ENCODE measurements at places on chromosomes 16 and 17.
A peak's percentile ranks its signal among the peaks of the same experiment; 100 is the strongest.

DNA sequence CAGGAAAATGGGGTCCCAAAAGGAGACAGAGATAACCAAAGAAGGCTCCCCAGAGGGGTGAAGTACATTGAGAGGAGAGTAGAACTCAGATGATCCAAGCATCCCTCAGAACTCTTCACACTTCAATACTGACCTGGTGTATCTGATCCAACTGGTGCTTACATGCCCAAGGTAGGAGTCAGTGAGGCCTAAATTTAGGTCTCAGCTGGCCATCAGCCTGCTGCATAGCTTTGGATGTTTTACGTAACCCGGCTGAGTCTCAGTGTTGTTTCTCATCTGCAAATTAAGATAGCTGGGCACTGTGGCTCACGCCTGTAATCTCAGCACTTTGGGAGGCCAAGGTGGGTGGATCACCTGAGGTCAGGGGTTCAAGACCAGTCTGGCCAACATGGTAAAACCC lies 11.6 kb upstream of the GOSR2 start:
- H3K27me3 ChIP-seq = peaks cover 40% of the 10 kb centered on the region
- H3K4me1 ChIP-seq = no peaks in the 10 kb centered on the region
- H3K36me3 ChIP-seq = no peaks in the 10 kb centered on the region
- H3K27ac ChIP-seq = no peak overlapping the region

DNA sequence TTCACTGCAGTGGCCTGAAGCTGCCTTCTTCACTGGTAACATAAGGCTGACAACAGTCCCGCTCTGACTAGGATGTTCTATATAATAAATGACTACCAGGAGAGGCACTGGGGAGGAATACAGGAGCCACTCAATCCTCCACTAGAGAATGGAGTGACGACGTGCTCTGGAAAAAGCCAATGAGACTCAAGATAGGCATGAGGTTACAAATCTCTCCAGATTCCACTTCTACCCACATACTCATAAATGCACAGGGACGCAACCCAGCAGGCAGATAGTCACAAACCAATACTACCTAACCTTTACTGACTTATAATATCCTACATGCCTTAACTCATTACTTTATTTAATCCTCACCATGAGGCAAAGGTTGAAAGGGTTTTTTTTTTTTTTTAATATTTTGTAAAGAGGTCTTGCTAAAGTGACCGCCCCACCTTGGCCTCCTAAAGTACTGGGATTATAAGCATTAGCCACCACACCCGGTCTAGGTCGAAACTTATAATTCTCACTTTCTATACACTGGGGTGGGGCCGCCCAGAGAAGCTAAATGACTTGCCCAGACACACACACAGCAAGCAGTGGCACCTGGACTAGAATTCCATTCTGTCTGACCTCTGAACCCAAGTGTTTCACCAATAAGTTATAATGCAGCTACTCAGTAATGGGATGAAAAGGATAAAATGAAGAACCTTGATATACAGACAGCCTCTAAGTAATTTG lies 33.7 kb downstream of the TOM1L2 start:
- H3K36me3 ChIP-seq = no peaks in the 10 kb centered on the region
- H3K4me3 ChIP-seq = no peak overlapping the region
- no peaks in the 10 kb centered on the region for H3K27me3 ChIP-seq
- DNase-seq = no peak
- H3K27ac ChIP-seq = no peak overlapping the region

- H3K4me3 ChIP-seq = no peak overlapping the region
- peaks cover 2% of the 10 kb centered on the region for H3K27me3 ChIP-seq
- no peak overlapping the region for H3K27ac ChIP-seq
- no peaks in the 10 kb centered on the region for H3K36me3 ChIP-seq
These were observed 40.4 kb upstream of the DNAJA2 start for GRCh38 chr16:47013910-47014309.

DNA sequence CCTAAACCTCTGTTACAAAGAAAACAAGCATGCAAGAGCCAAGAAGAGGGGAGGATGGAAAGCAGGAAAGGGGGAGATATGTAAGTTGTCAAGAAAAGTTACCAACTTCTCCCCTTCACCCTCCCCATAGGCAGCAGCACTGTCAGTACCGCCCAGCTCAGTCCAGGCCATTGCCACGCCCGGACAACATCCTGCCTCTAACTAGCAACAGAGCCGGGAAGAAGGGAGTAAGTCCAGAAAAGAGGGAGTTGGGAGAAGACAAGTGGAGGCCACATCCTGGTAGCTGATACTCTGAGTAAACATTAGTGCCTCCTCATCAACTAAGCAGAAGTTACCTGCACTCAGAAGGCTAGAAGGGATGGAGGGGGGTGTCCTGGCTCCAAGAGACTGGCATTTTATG lies 113.6 kb downstream of the SMG6 start:
- H3K4me1 ChIP-seq = peaks cover 17% of the 10 kb centered on the region
- H3K36me3 ChIP-seq = peaks cover 37% of the 10 kb centered on the region
- H3K27ac ChIP-seq = no peak overlapping the region
- H3K27me3 ChIP-seq = no peaks in the 10 kb centered on the region

DNA sequence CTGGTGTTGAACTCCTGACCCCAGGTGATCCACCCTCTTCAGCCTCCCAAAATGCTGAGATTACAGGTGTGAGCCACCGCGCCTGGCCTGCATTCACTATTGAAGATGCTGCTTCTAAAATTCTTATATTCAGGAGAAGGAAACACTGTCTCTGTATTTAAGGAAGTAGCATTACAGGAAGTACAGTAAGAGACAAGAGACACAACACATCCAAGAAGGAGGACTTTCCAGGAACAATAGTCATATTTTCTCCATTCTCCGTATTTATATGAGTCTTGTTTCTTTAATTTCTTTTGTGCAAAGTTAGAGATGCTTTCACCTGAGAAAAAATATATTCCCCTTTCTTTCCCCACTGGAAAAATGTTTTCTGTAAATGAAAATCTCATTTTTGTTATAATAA lies 18.3 kb upstream of the ABCA3 start:
- H3K27me3 ChIP-seq = peaks cover 29% of the 10 kb centered on the region
- no peaks in the 10 kb centered on the region for H3K4me1 ChIP-seq
- DNase-seq = no peak
- H3K4me3 ChIP-seq = no peak overlapping the region

GRCh38 chr17:81192386-81193050 lies 26.5 kb upstream of the AATK start:
- H3K36me3 ChIP-seq = peaks cover 6% of the 10 kb centered on the region
- no peaks in the 10 kb centered on the region for H3K27me3 ChIP-seq
- no peak for DNase-seq
- H3K4me3 ChIP-seq = no peak overlapping the region

GRCh38 chr16:55100100-55100499 lies 169.4 kb downstream of the IRX5 start:
- H3K4me3 ChIP-seq = no peak overlapping the region
- no peaks in the 10 kb centered on the region for H3K27me3 ChIP-seq
- H3K27ac ChIP-seq = no peak overlapping the region
- no peaks in the 10 kb centered on the region for H3K4me1 ChIP-seq

DNA sequence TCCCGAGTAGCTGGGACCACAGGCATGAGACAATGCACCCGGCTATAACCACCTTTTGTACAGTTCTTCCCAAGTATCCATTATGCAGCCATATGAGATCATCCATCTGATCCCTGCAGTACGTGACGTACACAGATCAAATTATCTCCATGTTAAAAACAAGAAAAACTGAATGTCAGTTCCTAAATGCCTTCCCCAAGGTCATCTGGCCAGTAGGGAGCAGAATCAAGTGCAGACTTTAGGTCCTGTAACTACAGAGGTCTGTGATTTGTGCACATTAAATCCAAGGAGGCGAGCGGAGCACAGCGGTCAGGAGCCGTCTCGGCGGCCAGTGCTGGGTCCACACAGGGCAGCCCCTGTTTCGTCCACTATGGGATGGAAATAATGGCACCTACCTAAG lies 23.7 kb downstream of the ZCCHC14 start:
- H3K4me1 ChIP-seq = peaks cover 25% of the 10 kb centered on the region
- no peak overlapping the region for H3K4me3 ChIP-seq
- DNase-seq = no peak
- H3K27ac ChIP-seq = no peak overlapping the region
- no peaks in the 10 kb centered on the region for H3K27me3 ChIP-seq
- H3K36me3 ChIP-seq = peaks cover 5% of the 10 kb centered on the region

GRCh38 chr16:66959704-66960161 lies 1.3 kb upstream of the CES3 start:
- no peaks in the 10 kb centered on the region for H3K36me3 ChIP-seq
- DNase-seq = no peak
- H3K4me1 ChIP-seq = no peaks in the 10 kb centered on the region
- H3K27ac ChIP-seq = no peak overlapping the region

DNA sequence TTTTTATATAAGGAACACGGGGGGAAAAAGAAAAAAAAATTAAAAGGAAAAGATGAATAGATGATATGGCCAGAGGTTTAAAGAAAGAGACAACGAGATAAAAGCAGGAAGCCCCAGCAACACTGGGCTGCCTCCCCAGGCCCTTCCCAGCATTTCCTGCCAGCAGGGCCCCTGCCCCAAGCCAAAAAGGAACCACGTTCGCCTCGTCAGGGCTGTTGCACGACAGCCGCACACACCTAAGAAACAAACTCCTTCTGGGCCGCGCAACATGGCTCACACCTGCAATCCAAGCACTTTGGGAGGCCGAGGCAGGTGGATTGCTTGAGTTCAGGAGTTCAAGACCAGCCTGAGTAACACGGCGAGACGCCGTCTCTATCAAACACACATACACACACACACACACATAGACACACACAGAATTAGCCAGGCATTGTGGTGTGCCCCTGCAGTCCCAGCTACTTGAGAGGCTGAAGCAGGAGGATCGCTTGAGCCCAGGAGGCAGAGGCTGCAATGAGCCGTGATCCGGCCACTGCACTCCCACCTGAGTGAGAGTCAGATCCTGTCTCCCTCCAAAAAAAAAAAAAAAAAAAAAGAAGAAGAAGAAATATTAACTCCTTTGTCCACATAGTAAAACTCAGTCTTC lies 83.0 kb downstream of the ANKRD11 start:
- no peaks in the 10 kb centered on the region for H3K36me3 ChIP-seq
- peak overlapping the region; percentile 43 for H3K27ac ChIP-seq
- no peak overlapping the region for H3K4me3 ChIP-seq

- peaks cover 18% of the 10 kb centered on the region for H3K4me1 ChIP-seq
- no peaks in the 10 kb centered on the region for H3K27me3 ChIP-seq
- H3K4me3 ChIP-seq = no peak overlapping the region
These were observed 1.7 kb downstream of the NUPR1 start for GRCh38 chr16:28537076-28537475.

DNA sequence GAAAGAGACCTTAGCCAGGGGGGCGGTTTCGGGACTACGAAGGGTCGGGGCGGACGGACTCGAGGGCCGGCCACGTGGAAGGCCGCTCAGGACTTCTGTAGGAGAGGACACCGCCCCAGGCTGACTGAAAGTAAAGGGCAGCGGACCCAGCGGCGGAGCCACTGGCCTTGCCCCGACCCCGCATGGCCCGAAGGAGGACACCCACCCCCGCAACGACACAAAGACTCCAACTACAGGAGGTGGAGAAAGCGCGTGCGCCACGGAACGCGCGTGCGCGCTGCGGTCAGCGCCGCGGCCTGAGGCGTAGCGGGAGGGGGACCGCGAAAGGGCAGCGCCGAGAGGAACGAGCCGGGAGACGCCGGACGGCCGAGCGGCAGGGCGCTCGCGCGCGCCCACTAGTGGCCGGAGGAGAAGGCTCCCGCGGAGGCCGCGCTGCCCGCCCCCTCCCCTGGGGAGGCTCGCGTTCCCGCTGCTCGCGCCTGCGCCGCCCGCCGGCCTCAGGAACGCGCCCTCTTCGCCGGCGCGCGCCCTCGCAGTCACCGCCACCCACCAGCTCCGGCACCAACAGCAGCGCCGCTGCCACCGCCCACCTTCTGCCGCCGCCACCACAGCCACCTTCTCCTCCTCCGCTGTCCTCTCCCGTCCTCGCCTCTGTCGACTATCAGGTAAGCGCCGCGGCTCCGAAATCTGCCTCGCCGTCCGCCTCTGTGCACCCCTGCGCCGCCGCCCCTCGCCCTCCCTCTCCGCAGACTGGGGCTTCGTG lies at the start of gene MAPT:
TSS of gene MAPT (plus strand) at position 533 of the 763 bp plus-strand sequence. CDS start 67,784 bp downstream, outside the sequence.
- H3K4me3 ChIP-seq = peak within 1 kb of the TSS; percentile 71
- DNase-seq = peak; percentile 72
- H3K27ac ChIP-seq = peak within 1 kb of the TSS; percentile 44
- no peaks in the 10 kb centered on the region for H3K36me3 ChIP-seq
- H3K4me1 ChIP-seq = peaks cover 10% of the 10 kb centered on the region

DNA sequence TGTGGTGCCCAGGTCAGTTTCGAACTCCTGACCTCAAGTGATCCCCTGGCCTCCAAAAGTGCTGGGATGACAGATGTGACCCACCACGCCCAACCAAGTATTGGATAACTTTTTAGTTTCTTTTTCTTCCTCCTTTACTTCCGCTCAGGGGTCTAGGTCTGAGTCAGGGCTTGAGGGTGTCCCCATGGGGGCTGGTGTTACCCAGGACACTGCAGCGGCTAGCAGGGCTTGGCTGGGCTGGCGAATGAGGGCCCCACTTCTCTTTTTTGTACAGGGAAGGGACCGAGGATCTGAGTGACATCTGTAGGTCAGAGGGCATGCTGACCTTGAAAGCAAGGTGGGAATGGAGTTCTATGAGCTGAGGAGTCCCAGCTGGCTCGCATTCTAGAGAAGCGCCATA lies 24.9 kb downstream of the RAB11FIP3 start:
- no peaks in the 10 kb centered on the region for H3K36me3 ChIP-seq
- H3K4me3 ChIP-seq = no peak overlapping the region
- no peak for DNase-seq
- H3K27ac ChIP-seq = no peak overlapping the region
- no peaks in the 10 kb centered on the region for H3K4me1 ChIP-seq

DNA sequence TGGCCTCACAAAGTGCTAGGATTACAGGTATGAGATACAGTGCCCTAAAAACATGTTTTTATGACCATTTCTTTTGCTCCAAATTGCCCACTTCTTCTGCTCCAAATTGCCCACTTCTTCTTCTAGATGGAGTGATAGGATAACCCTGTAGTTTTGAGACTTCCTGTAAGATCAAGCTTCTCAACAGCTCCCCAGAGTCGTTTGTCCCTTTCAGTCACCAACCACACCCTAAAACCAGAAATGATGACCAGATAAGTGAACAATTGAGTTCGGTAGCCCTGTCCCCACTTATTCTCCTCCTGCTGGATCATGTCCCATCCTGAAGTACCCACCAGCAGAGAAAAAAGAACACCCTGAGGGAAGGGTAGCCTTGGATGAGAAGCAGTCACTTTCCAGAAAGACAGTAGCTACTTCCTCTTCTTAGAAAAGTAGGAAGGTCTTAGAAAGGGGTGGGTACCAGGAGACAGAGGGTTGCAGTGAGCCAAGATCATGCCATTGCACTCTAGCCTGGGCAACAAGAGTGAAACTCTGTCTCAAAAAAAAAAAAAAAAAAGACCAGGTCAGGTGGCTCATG lies 2.5 kb downstream of the ODAD4 start:
- DNase-seq = no peak
- no peaks in the 10 kb centered on the region for H3K36me3 ChIP-seq
- no peak overlapping the region for H3K27ac ChIP-seq
- peaks cover 7% of the 10 kb centered on the region for H3K4me1 ChIP-seq
- peaks cover 6% of the 10 kb centered on the region for H3K27me3 ChIP-seq

- peak; percentile 24 for DNase-seq
- H3K36me3 ChIP-seq = no peaks in the 10 kb centered on the region
- peak overlapping the region; percentile 48 for H3K4me3 ChIP-seq
- peaks cover 7% of the 10 kb centered on the region for H3K4me1 ChIP-seq
- peak overlapping the region; percentile 29 for H3K27ac ChIP-seq
- H3K27me3 ChIP-seq = no peaks in the 10 kb centered on the region
These were observed 41.1 kb upstream of the KLHDC4 start for GRCh38 chr16:87806641-87807546.

- no peak for DNase-seq
- H3K27me3 ChIP-seq = peaks cover 7% of the 10 kb centered on the region
- peaks cover 25% of the 10 kb centered on the region for H3K4me1 ChIP-seq
- no peak overlapping the region for H3K27ac ChIP-seq
These were observed 3.2 kb upstream of the CDK5RAP3 start for GRCh38 chr17:47967607-47968252.

GRCh38 chr17:78598013-78598471 lies 20.8 kb upstream of the DNAH17 start:
- H3K4me1 ChIP-seq = no peaks in the 10 kb centered on the region
- no peak overlapping the region for H3K27ac ChIP-seq
- no peak overlapping the region for H3K4me3 ChIP-seq
- no peaks in the 10 kb centered on the region for H3K27me3 ChIP-seq
